ENCODE measurements at places on chromosomes 2 and 18.
A peak's percentile ranks its signal among the peaks of the same experiment; 100 is the strongest.

GRCh38 chr2:234422981-234423431 lies 73.9 kb downstream of the ARL4C start:
- DNase-seq: no peak

- DNase-seq: no peak
Observed at GRCh38 chr18:9709304-9709877, 1.3 kb downstream of the RAB31 start.

DNA sequence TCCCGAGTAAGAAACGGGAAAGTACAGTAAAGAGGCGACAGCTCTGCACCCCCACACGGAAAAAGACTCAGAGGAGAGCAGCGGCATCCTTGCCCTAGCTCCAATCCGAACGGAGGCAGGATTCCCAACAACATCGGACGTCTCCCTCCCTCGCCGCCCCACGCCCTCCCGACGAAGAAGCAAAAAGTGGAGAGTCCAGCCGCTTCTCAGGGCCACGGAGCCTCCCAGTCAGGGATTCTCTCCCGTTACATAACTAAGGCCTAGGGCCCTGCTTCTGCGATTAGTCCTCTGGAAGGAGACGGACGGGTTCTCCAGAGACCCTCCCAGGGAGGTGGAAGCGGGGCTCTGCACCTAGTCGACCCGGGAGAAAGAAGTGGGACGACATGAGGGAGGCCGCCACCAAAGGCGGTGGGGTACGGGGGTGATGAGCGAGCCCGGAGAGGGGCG lies 587 bp downstream of the SUMO1 start:
- peak; percentile 40 for DNase-seq

DNA sequence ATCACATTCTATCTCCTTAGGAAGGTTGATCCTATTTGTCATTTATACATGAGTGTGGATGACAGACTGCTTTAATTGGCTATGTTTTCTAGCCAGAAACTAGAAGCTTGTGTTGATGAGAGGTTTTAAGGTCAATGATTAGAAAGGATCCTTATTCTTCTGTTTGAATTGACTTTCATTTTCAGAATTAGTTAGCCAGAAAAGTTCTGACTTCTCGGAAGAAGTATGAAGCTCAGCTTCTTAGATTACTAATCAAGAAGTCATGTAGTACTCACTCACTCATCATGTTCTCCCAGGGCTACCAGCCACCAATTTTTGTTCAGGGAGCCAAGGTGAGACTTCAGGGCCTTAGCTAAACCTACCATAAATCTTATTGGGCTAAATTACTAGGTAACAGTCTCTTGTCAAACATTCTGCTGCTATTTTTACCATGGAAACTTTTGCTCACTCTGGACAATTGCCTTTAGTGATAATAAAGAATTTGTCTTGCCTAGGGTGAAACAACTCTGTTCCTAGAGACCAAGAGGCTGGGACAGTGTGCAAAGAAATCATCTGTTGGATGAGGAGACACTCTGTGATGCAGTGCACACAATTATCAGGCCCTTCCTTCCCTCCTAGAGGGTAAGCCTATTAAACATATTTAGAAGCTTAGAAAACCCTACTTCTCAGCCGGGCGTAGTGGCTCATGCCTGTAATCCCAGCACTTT lies 111.6 kb upstream of the DNMT3A start:
- DNase-seq: no peak

- DNase-seq: no peak
Observed at GRCh38 chr2:185857691-185858090, 119.1 kb downstream of the FSIP2 start.
